ENCODE measurements at places on chromosomes 1 and 21.

DNA sequence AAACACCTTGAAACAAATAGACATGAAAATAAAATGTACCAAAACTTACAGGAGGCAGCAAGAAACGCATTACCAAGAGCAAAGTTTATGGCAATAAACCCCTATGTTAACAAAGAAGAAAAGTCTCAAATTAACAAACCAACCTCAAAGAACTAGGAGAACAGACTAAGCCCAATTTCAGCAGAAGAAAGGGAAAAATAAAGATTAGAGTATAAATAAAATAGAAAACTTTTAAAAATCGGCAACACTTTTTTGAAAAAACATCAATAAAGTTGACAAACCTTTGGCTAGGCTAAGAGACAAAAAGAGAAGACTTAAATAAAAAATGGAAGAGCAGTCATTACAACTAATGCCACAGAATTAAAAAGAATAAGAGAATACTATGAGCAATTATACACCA, 42.7 kb downstream of the SLC30A10 start:
- DNase-seq: no peak

DNA sequence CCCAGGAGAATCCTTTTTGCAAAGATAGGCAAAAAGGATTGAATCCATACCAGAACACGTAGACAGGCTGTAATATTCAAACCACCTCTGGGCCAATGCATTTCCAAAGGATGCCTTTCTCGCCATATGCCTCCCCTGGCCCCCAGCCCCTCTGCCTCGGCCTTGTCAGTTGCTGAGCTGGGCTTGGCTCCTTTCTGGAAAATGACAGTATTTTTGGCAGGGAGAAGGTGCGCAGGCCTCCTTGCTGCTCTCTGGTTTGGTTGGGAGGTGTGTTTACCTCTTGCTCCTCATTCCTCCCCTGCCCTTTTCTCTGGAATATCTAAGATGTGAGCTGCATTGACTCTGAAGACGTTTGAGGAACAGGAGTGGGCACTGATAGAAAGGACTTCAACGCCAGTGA, 26.0 kb upstream of the CNTN2 start:
- DNase-seq: no peak

- DNase-seq: no peak
These were observed 34.8 kb downstream of the HSPG2 start for GRCh38 chr1:21902026-21903012.

DNA sequence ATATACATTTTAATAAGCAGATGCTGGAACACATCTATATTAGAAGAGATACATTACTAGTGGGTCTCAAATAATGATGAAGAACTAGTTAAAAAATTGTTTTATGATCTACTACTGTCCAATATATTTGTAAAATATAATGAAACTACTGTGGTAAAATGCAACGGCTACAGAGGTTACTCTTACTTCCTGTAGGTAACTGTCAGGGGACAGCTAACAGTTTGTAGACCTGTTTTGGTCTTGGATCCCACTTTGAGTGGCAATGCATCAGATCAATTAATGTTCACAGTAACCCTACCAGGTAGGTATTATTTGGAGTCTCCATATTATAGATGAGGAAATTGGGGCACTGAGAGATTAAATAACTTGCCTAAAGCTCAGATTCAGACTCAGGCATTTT, 26.7 kb upstream of the MYSM1 start:
- no peak for DNase-seq

DNA sequence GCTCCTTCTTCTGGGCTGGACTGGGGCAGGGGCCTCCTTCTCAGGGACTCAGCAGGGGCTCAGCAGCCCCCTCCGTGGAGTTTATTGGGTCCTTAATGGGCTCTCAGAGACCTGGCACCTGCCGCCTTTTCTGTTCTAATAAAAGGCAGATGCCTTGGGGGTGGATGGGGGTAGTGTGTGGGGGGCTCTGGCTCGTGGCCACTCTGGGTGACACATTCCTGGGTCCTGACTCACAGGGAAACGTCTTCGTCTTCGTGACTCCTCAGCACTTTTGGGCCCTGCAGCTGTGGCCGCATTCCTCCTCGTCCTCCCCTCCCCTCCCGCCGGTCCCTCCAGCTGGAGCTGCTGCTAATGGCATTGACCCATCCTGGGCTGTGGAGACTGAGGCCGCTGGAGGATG, 107.8 kb upstream of the WNT4 start:
- DNase-seq: no peak

DNA sequence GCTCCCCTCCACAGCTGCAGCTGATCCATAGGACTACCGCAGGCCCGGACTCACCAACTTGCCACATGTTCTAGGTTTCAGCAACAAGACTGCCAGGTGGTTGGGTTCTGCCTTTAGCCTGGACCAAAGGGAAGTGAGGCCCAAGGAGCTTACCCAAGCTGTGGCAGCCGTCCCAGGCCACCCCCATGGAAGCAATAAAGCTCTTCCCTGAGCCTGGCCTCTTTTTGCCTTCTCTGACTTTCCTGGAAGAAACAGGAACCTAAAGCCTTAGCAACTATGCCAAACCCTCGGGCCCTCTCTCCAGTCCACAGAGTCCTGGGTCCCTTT, 2.7 kb upstream of the ARTN start:
- no peak for DNase-seq

GRCh38 chr1:47725000-47725473, 272.1 kb downstream of the TRABD2B start:
- no peak for DNase-seq

GRCh38 chr1:110350360-110350759, 11.2 kb downstream of the RBM15 start:
- no peak for DNase-seq

DNA sequence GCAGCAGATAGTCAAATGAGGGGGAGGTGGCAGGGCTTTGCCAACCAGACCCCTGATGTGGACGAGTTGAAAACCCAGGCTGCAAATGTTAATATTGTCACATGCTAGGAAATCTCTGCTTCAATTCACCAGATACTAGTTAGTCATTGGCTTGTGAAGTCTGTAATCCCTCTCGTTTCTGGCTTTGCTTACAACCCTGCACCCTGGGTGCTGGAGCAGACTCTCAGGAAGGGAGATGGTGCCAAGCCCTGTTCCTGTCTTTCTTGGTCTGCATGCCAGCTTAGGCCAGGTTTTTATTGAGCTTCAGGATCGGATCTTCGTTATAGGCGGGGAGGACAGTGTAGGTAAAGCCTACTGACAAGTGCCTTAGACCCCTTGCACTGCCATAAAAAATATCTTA, 53.3 kb downstream of the MDM4 start:
- DNase-seq: no peak

DNA sequence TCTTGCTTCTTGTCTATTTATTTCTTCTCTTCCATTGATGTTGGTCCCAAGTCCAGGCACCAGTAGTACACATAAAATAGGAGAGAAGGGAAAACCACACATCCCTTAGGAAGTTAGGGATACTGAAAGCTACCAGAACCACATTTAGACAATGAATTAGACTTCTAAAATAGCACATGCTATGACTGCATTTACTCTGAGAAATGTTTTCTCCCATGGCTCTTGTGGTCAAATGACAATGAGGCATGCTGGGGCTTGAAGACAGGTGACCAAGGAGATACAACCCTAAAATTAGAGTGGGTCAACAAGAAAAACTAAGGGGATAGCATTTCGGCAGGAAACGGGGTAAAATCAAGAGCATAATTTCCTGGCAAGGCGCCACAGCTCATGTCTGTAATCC, 17.1 kb downstream of the MTOR start:
- no peak for DNase-seq

- peak; percentile 17 for DNase-seq
These were observed 86.5 kb upstream of the KCNJ15 start for GRCh38 chr21:38170283-38170682.

GRCh38 chr21:42002421-42002958, 7.7 kb downstream of the ZBTB21 start:
- peak; percentile 92 for DNase-seq

GRCh38 chr1:232620356-232620969, 9.5 kb downstream of the SIPA1L2 start:
- peak; percentile 52 for DNase-seq

DNA sequence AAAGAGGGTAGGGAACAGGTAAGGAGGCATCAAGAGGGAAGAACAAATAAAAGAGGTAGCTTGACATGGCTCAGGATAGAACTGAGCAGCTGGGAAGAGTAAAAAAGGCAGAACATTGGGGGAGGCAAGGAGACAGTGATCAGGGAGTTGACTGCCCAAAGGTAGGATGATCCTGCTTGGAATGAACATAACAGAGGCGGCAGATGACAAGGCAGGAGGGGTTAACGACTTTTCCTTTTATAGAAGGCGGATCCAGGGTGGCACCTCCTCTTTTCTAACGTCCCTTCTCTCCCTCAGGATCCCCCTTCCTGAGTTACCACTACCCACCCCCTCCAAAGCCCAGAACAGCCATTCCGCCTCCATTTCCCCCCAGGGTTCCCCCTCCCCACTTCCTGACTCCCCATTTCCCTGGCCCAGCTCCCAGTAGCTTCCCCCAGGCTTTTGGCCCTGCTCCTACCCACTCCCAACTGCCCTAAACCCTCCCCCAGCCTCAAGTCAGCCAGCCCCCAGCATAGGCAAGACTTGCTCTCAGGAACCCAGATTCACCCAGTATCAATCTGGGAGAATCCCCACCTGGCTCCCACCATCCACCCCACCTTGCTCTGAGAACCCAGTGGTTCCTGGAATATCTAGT, 769 bp upstream of the ADAMTS4 start:
- no peak for DNase-seq

- no peak for DNase-seq
These were observed 213.9 kb downstream of the TOMM20 start for GRCh38 chr1:234914606-234915290.

- DNase-seq: peak; percentile 20
These were observed 65.4 kb upstream of the ARTN start for GRCh38 chr1:43867976-43868740.

DNA sequence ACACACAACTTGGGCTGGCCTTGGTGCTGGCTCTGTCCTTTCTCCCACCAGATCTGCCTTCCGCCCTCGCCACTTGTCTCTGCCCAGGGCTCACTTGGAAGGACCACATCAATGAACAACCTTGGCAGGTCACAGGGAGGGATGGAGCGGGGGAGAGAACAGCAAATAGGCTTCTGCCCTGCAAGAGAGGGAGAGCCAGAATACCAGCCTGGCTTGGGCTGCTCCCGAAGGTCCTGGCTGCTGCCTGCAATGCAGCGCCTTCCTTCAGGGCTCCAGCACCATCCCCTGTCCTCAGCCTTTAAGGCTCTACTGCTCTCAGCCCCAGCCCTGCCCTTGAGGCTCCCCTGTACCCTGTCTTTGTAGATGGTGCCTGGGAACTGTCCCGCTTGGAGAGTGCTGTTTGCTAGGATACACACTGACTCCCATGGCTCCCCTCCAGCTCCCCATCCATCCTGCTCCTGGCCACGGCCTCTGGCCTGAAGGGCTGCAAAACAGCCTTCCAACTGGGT, 43.8 kb downstream of the HIVEP3 start:
- DNase-seq: no peak

DNA sequence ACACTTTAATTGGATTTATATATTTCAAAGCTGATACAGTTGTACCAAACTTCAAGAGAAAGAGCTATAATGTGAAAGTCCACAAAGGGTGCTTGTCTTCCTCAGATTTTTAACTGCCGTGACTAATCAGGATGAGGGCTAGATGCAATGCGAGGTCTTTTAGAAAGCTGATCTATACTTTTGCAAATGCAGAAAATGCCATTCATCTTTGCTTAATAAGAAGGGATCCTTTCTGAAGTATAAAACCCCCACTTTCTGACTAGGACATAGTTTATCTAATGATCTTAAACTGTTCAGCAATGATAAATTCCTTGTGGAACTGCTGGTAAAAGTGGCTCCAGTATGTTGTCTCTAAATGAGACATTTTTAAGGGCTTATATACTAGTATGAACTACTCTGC, 102.7 kb upstream of the NGF start:
- DNase-seq: no peak

DNA sequence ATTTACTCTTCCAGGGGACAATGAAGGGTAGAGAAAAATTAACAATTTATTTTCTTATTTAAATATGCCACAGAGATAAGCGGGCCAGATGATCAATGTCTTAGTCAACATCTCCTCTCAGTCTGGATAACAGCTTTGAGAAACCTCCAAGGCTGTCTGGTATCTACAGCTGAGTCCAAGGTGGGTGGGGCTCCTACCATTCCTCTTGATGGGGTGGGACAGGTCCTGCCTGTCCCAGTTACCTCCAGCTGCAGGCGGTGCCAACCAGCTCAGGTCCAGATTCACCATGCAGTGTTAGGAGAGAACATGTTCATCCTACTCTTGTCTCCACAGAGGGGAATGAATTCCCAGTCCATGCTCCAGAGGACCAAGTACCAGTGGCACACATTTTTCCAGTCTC, 21.1 kb downstream of the CSMD2 start:
- DNase-seq: no peak

- DNase-seq: no peak
These were observed 60.7 kb downstream of the MAN1C1 start for GRCh38 chr1:25677193-25677773.

- DNase-seq: peak; percentile 72
These were observed 116.5 kb upstream of the IRF2BP2 start for GRCh38 chr1:234726359-234726943.

- DNase-seq: no peak
These were observed 166.4 kb downstream of the RUNX1 start for GRCh38 chr21:34882719-34883131.

DNA sequence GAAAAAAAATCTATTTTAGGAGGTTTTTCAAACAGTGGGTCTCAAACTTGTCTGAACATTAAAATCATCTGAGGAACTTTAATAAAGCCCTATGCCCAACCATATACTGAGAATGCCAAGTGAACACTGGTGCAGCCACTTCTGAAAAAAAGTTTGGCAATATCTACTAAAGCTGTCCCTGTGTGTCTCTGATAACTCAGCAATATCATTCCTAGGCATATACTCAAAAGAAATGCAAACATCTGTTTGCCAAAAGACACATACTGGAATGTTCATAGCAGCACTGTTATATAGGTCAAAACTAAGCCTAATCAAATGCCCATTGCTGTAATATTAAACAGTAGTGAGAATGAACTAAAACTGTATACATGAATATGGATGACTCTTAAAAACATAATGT, 74.2 kb upstream of the RGS4 start:
- no peak for DNase-seq

- no peak for DNase-seq
These were observed 470.6 kb downstream of the PTPRU start for GRCh38 chr1:29706936-29707335.

DNA sequence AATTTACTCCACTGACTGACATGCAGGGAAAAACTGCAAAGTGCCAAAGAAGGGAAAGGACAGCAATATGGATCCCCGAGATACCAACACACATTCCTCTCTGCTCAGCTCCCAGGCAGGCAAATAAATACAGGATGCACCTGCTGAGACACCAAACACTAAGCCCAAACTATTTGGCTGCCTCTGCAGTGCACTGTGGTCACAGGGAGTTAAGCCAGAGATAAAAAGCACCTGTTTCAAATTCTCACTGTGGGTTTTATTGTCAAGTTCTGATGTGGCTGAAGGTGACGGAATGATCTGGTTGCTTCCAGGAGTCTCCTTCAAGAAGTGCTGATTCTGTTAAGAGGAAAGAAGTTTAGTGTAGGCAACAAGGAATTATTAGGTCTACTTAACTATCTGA, 17.7 kb downstream of the TEX38 start:
- no peak for DNase-seq

GRCh38 chr1:13541435-13542215, 27.8 kb upstream of the LRRC38 start:
- DNase-seq: no peak

- no peak for DNase-seq
These were observed 300.4 kb upstream of the RUNX1 start for GRCh38 chr21:35349376-35350080.

GRCh38 chr1:203569490-203570318, 56.9 kb upstream of the ATP2B4 start:
- peak; percentile 58 for DNase-seq
